ENCODE measurements at places on chromosomes 6 and 20.

GRCh38 chr20:9402141-9402540 lies 112.2 kb upstream of the LAMP5 start:
- DNase-seq: no peak

GRCh38 chr20:46087161-46087560 lies 2.6 kb downstream of the NCOA5 start:
- no peak for DNase-seq

DNA sequence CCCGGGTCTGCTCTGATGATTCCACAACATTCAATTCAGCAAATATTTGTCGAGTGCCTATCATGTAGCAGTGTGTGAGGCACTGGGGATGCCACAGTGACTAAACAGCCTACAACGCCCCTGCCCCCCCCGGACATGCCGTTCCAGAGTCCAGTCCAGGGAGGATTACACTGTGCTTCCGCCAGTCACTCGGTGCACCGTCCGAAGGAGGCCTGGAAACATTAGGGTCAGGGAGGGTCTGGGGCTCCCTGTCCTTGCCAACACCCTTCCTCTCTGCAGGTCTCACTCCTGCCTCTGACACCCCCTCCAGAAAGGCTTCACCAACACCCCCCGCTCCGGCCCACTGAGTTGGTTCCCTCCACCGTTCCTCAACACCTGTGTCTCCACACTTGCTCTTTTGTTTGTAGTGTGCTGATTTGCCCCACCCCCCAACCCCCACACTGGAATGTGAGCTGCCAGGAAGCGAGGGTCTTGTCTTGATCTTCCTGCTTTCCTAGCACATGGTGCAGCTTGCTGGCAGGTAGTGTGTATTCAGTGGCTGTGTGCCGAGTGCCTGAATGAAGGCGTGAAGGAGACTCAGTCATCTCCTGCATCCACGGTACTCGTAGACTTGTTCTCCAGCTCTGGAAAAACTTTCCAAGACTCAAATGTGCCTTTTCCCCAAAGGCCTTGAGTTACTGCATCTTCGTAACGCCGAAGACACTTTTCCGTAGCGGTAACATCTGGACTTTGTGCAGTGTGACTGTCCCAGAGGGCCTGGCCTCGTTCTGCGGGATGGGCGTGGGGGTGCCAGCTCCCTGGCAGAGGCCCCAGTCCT lies 150.4 kb downstream of the ZDHHC14 start:
- DNase-seq: no peak

GRCh38 chr6:46667377-46667776 lies 14.6 kb downstream of the SLC25A27 start:
- no peak for DNase-seq

DNA sequence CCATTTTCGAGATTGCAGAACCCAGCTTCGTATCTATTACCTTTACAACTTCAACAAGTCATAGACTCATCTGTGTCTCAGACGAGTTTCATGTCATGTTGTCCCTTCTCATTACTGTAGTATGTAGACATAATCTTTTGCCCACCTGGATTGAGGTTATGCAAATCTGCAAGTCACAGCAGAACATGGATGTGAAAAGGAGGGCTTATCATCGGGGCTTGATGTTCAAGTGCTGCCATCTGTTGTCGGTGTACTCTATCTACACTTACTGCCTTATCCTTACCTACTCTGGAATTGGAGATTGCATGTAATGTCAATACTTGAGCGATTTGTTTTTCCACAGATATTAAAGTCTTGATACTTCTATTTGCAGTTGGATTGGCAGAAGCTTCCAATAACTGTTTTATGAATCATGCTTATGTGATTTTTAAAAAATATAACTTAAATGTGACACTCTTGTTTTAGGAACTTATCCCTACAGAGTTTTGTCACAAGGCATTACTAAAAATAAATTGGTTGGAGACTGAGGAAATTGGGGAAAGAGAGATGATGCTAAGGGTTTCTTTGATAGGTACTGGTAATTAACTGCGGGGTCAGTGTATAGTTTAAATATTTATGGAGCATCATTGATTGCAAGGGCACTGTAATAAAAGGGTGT lies 3.0 kb upstream of the GOPC start:
- no peak for DNase-seq

- no peak for DNase-seq
Measured at GRCh38 chr6:168278904-168279303, 40.7 kb downstream of the DACT2 start.

DNA sequence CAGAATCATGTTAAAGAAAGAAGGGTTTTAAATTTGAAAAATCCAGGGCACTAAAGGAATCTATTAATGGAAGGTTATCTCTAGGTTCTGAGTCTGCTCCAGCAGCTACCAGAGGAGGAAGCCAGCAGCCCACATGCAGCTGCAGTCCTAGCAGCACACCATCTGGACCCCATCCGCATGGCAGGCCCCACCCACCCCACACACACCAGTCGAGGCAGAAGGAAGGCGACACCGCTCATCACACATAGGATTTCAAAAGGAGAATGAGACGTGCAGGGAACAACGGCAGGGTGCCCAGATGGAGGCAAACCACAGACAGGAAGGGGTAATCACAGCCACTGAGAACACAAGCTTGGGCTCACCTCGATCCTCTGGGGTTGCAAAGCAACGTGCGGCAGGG lies 78.9 kb downstream of the GINS1 start:
- peak; percentile 56 for DNase-seq

GRCh38 chr20:1390581-1391403 lies 2.1 kb downstream of the FKBP1A start:
- DNase-seq: no peak

GRCh38 chr6:168229368-168229752 lies 90.2 kb downstream of the DACT2 start:
- no peak for DNase-seq

GRCh38 chr20:1462834-1463233 lies 3.8 kb downstream of the NSFL1C start:
- DNase-seq: no peak

GRCh38 chr6:105753620-105754211 lies 332.4 kb upstream of the PRDM1 start:
- no peak for DNase-seq

- DNase-seq: no peak
Measured at GRCh38 chr6:36760685-36761435, 63.2 kb downstream of the RAB44 start.

GRCh38 chr6:43992783-43993644 lies 134.2 kb downstream of the MRPL14 start:
- DNase-seq: peak; percentile 83

- DNase-seq: no peak
Measured at GRCh38 chr6:47440719-47441118, 36.9 kb upstream of the CD2AP start.

DNA sequence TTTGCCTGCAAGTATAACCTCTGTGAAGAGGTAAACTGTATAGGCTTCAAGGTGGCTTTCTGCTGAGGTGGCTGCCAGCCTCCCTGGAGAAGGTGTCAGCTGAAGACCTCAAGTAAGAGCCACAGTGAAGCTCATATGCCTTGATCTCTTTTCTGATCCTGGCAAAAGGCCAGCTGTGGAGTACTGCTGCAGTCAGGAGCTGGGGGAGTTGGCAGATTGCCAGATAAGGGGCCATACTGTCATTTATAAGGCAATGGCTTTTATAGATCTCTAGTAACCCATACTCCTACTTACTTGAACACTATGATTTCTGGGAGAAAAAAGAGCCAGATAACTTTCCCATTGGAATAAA lies 8.8 kb upstream of the CEP85L start:
- DNase-seq: no peak

DNA sequence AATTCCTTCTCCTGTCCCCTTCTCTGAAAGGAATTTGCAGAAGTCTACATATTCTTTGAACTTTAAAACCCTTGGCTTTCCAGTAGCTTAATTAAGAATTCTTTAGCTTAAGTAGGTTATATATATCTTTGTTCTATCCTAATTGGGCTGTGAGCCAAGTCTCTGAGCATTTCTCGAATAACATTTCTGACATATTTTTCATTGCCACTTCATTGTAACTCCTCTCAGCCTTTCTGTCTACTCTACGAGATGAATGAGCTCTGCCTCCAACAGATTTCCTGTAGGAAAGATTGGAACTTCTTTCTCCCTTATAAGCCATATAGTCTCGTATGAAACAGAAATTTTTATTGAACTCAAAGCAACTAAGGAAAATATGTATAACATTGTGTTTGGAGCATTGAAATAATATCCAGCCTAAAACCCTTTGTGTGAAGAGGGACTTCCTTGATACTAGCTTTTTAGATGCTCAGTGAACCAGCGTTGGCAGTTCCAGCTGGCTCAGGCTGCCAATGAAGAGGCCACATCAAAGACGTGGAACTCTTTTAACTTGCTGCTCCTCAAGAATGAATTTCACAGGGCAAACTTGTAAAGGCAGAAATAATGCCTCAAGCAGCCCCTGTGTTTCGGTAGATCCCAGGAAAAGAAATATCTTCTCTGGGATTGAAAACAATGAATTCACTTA lies 87.7 kb upstream of the NOX3 start:
- DNase-seq: no peak

All from left ventricle myocardium superior (tissue), 1 donor.